ENCODE measurements at places on chromosomes 4 and X. TPM values are rescaled to one million over a fixed set of nuclear protein-coding genes. Genes with fewer than 3 reads are reported as not detected.

Gene RAB33B
- total RNA-seq: 15.3 TPM

DNA sequence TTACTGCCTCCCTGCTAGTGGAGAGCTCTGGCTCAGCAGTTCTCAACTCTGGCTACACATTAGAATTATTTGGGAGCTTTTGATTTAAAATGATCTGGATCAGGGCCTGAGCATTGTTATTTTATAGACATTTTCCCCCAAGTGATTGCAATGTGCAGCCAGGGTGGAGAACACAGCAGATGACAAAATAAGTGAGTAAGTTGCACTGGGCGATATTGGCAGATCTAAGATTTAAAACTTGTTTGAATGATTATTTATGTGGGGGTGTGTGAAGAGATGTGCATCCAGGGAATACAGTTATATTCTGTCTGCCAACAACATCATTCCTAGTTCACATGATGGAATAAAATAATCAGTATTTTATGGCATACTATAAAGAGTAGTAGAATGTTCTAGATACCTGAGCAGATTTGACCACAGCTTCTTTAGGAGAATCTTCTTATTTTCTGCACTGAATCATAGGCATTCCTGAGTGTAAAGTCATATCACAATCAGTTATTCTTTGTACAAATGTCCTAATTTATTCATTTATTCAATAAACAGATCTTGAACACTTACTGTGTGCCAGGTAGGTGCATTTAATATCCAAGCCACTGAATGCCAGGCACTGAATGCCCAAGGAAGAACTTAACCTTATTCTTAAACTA is 123.9 kb downstream of the UCHL1 start:
- DNase-seq: no peak

DNA sequence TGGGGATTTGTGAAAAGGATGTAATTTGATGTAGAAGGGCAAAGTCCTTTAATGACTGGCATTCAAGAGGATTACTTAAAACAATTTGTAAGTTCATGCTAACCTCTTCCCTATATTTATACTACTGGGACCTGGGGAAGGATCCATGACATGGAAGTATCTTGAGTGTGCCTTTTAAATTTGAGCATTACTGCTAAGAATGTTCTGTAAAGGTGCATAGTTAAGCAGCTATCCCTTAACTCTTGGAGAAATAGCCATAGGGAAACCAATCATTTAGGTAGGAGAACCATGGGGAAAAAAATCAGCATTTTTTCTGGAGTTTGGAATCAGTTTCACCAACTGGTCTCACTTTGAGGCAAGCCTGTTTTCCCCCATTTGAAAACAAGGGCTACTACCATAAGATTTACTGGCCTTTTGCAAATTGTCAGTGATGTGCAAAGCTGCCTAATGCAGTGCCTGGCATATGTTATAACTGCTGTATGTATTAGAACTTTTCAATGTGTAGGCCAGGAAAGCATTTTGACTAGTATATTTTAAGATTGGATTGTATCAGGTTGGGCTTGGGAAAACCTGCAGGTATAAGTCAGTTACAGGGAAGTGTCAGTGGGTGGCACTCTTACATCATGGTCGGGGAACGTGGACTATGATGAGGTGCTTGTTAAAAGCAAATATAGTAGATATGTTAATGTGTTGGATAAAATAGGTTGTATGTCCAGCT is 72.1 kb downstream of the PRSS12 start:
- DNase-seq: peak; percentile 75

Gene ATP10D
- 23.0 TPM for total RNA-seq

GRCh38 chrX:45508454-45508853 is 307.8 kb upstream of the DIPK2B start:
- DNase-seq: no peak

DNA sequence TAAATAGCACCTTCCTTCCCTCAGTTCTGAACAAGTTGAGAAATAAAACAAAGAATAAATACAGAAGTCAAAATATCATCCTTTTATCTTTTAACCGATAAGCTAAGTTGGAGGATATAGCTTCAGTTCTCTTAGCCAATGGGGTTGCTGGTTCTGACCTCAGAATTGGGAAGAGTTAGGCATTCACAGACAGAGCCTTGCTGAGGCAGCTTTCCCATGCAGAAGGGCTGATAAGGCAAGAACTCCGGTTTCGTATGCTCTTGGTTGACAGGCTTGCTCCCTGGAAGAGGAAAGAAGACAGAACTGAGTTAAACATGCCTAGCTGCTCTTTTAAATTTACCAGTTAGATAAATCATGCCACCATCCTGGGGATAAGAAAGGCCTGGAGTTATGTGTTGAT is 17.6 kb downstream of the FRAS1 start:
- no peak for DNase-seq

DNA sequence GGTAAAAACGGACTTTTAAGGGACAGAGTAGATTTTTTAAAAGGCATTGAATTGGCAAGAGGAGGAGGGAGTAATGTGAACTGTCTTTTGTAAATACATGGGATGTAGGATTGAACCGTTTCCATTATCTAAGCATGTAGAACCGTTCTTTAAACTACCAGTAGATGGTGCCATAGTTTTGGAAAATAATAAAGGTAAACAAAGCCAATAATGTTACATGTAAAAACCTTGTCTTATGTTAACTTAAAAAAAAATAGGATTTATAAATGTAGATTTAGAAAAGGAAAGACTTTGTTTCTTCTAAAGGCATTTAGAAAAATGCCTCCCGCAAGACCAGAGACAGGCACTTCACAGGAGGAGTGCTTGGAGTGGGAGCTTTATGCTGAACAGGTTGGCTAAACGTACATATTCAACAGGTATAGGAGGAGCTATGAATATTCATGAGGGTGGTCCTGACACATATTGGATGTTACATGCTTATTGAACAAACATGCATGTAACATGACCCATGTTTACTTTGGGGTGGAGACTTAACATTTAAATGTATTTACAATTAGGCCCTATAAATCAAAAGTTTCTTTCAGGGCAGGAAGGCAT is 45.5 kb upstream of the FAM241A start:
- DNase-seq: peak; percentile 72

DNA sequence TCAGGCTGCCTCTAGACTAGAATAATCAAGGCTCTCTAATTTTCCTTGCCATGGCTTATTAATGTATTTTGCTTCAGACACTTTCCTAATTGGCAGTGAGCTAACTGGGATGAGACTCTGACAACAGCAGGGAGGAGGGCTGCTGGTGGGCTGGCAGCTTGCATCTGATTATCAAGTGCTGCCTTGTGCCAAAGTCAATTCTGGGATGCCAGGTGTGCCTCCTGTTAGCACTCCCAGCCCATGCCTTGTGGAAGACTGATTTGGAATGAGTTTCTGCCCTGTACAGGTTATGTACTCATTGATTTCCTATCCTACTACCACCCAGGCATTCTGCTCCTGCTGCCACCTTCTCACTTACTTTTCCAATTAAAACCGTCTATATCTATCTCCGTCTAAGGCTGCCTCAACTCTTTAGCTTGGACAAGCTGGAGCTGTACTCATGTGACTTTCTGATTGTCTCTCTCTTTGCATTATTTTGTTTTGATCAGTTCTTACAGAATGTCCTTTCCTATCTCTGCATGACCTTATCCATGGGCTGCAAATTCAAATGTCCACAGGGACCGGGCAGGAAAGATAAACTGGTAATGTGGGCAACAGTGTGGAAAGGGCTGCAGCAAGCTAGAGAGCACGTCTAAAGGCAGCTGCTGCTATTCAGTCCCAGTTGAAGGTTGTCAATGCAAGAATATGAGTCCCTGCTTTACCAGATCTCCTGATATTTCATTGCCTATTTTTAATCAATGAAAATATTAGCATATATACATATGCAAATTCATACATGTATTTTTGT is 112.6 kb downstream of the GABRA2 start:
- no peak for DNase-seq

Gene KIAA0232
- 10.3 TPM for total RNA-seq
